ENCODE measurements at places on chromosomes 1 and 21.
A peak's percentile ranks its signal among the peaks of the same experiment; 100 is the strongest.

DNA sequence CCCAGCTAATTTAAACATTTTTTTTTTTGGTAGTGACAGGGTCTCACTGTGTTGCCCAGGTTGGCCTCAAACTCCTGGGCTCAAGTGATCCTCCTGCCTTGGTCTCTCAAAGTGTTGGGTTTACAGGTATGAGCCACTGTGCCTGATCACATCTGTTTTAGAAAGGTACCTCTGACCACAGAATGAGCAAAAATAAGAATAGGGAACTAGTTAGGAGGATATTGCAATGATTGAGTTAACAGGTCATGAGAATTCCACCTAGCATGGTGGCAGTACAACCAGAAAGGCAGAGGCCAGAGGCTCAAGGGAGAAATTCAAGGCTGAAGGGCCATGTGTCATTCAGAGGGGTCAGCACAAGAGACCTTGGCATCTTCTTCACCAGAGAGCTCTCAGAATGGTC lies 49.6 kb downstream of the ELAPOR1 start:
- peak; percentile 38 for DNase-seq

DNA sequence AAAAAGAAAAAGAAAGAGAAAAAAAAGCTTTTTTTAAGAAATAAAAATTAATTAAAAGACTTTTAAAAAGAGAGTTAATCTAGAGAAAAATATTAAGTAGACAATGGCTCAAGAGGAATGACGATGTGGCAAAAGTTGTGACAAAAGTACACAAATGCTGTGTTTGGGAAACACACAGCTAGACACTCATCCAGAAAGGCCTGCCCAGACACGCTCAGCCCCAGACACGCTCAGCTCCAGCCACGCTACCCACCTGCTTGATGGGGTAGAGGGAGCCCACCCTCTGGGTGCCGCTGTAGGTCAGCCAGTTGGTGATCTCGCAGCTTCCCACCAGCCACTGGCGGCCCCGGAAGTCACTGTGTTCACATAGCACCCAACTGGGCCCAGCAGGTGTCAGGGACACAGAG lies 10.2 kb downstream of the CD52 start:
- no peak for DNase-seq

DNA sequence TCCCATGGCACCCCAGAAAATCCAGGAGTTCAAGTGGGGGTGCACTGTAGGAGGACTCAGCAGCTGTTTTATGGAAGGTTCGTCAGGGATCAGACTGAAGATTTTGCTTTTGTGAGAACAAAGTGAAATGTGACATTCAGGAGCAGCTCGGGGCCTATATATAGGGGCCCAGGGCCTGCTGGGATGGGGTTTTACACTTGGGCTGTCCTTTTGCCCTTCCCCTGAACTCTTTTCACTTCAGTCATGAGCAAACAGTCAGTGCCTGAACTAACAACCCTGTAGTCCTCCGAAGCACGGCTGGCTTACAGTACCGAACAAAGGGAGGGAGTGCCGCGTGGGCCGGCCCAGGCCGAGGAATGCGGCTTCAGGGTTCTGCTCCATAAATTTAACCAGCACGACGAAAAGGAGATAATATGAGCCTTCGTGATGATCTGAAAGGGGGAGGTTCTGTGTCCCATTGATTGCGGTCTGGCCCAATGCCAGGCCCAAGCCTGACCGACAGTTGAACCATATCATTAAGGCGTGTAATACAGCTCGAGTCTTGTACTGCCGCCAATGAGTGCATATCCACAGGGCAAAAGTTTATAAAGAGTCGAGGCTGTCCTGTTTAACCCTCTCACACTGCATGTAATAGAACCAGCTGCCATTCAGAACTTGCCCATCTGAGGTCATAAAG lies 139.9 kb downstream of the DHRS3 start:
- DNase-seq: no peak

DNA sequence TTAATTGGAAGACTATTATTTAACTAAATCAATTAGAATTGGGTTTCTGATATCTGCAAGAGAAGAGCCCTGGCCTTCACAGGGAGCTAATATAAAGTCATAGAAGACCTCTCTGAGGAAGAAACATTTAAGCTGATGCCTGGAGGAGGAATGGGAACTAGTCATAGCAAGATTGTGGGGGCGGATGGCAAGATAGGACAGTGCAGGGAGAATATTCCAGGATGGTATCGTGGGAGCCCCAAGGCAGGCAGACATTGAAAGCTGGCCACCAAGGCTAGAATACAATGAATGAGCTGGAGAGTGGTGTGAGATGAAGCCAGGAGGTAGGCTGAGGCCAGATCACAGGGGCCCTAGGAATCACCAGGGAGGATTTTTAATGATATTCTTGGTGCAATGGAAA lies 20.8 kb upstream of the MYSM1 start:
- no peak for DNase-seq

DNA sequence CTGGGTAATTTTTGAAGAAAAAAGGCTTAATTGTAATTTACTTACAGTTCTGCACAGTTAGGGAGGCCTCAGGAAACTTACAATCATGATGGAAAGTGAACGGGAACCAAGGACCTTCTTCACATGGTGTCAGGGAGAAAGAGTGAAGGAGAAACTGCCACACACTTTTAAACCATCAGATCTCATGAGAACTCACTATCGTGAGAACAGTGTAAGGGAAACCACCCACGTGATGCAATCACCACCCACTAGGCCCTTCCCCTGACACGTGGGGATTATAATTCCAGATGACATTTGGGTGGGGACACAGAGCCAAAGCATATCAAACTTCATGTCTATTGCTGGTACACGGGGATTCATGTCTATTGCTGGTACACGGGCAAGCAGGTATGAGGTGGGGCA lies 5.3 kb upstream of the SFT2D2 start:
- peak; percentile 38 for DNase-seq

DNA sequence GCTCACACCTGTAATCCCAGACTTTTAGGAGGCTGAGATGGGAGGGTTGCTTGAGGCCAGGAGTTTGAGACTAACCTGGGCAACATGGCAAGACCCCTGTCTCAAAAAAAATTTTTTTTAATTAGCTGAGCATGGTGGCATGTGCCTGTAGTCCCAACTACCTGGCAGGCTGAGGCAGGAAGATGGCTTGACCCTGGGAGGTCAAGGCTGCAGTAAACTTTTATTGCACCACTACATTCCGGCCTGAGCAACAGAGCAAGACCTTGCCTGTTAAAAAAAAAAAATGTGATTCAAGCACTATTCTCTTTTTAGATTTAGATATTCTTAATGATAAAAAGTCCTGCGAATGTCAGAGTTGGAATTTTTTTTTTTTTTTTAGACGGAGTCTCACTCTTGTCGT lies 102.5 kb upstream of the L1TD1 start:
- no peak for DNase-seq

- DNase-seq: no peak
These were observed 3.8 kb downstream of the NR0B2 start for GRCh38 chr1:26909951-26910342.

DNA sequence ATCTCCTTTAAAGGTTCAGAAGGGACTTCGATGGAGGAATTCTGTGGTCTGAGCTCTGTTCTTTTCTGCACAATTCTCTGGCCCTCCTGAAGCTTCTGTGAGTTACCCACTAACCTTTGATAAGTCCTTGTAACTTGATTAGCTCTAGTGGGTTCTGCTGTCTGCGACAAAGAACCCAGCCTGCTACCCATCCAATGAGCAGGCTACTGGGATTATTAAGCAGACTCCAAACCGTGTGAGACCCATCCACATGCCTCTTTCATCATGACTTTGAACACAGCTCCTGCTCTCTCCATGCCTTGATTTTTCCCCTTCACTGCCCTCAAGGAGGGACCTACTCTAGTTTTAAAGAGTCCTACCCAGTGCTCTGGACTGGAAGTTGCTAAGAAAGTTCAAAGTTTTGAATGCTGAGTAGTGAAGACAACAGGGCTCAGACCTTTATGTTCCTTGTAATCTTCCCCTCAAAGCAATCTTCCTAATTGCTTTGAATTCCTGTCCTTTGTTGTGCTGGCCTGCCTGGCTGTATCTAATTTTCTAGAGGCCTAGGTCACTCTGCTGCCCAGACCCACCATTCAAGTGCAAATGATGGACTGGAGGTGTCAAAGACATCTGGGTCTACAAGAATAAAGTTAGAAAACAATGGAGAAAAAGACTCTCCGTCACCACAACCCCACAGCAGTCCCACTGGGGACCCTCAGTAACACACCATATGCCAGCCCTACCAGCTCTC lies 146.9 kb downstream of the RHOU start:
- DNase-seq: no peak

DNA sequence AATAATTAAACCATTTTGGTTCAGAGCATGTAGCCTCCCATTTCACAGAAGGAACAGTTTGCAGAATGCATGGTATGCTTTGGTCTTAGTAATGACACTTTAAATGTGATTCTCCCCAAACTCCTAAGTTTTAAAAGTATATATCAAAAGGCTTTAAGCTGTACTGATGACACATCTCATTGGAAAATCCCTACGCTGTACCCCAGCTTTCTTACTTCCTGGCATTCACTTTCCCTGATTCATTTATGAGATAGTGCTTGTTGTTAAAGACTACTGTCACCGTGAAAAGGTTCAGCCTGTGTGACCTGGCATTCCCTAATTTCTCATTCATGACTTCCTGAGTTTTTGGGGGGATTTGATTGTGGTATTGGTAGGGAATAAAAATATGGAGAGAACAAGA lies 53.4 kb downstream of the MPZL1 start:
- no peak for DNase-seq

GRCh38 chr1:115976921-115977498 lies 697 bp downstream of the SLC22A15 start:
- peak; percentile 59 for DNase-seq

DNA sequence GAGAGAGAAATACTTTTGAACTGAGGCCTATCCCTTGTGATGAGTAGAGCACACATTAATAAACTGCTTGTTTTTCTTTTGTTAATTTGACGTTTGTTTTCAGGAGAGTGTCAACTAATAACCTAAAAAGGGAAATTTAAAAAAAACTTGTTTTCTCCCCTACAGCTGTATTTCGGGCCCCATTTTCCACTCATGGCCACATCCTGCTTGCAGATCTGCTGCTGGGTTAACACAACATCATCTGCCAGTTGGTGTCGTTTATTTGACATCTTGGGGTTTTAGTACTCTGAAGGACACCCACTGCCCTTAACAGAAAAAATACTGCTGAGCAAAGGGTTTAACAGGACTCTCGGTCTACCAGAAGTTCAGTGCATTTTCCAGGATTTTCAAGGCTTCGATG lies 848 bp upstream of the PYHIN1 start:
- DNase-seq: no peak

DNA sequence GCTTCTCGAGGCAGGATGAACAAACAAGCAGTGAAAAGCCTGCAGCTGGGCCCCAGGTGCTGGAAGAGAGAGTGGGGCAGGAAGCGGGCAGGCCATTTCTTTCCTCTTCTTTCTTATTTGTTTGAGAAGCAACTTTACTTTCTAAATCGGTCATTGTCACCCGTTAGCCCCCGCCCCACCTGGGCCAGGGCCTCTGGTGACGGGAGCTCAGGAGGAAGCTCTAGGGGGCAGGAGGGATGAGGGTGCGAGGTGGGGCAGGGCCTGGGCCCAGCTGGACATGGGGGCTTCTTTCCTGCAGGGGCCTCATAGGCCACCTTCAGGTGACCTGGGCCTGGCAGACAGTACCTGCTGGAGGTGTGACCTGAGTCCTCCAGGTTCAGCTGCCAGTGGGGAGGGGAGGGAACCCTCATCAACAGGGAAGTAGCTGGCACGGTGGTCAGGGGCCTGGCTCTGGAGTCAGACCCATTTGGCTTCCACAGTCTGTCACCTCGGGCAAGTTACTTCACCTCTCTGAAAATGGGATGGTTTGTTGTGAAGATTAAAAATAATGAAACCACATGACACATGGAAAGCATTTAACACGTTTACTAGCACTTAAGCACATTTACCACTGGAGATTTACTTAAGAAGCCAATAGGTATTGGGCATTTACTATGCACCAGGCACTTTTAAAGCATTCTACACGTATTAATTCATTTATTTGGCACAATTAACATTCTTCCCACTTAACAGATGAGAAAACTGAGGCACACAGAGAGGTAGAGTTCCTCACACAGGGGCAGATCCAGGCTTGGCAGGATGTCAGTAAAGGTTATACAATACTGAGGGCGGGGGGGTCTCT lies 54.1 kb upstream of the ID3 start:
- DNase-seq: no peak

- DNase-seq: no peak
These were observed 8.2 kb downstream of the SIM2 start for GRCh38 chr21:36706951-36707762.

DNA sequence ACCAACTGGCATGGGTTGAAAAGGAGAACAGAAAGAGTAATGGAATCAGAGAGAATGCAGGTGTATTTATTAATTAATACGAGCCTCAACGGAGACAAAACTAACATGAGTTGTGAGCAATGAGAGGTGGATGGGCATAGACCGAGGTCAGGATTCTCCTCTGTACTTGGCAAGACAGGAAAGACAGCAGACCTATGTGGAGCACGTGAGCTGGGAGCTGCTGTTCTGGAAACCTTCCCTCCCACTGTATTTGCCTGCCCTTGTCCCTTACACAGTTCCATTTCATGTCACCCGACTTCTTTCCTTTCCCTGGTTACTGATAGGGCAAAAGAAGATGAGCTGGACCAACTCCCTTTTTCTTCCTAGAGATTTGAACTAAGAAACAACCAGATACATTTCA lies 110.9 kb downstream of the MRPS6 start:
- no peak for DNase-seq

DNA sequence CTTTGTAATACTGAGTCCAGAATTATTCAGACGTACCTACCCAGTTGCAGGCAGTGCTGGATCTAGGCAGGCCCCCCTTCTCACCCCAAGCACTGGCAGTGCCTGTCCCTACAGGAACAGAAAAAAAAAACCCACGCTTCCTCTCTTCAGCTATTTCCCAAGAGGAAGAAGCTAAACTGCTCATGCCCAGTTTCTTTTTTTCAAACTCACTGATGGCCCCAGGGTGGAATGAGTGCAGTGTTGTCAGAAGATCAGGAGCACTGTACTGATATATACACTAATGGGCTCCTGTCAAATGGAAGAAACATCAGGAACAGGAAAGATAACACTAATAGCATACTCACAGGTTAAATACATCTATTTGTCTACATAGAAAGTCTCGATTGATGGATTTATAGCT lies 28.2 kb upstream of the DOCK7 start:
- peak; percentile 25 for DNase-seq

GRCh38 chr1:207866471-207867135 lies 44.3 kb downstream of the CD34 start:
- peak; percentile 46 for DNase-seq

Data from NB4 (cell line).